ENCODE measurements at places on chromosomes 1 and 21.

DNA sequence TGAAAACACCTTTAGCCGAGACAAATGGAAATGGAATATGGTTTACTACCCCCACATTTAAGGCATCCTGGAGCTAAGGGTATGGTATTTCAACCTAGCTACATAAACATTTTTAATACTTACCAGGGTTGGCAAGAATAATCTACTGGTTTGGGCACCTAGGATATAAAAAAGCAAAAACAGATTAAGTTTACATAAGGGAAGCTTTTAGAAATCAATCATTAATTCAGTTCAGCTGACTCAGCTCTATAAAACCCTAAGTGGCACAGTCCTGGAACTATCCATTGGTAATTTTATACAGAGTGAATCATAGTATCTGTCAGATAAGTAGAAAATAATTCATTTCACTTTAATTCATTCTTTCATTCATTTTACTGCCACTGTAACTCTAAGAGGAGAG, 355.2 kb downstream of the VAV3 start:
- DNase-seq: no peak

DNA sequence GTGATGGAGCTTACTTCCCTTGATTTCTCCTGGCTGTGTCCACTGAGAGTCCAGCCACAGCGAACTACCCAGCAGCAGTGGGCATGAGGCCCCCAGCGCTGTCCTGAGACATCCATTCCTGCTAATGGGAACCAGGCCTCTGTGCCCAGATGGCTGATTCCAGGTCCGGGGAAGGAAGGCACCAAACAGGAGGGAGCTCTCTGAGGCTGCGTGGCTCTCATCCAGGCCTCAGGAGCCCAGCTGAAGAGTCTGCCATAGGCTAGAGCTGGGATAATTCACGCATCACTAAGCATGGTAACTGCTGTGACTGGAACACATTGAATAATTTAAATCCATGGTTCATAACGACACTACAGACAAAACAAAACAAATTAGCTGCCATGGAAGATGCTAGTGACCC, 24.7 kb upstream of the LRRC47 start:
- DNase-seq: no peak

DNA sequence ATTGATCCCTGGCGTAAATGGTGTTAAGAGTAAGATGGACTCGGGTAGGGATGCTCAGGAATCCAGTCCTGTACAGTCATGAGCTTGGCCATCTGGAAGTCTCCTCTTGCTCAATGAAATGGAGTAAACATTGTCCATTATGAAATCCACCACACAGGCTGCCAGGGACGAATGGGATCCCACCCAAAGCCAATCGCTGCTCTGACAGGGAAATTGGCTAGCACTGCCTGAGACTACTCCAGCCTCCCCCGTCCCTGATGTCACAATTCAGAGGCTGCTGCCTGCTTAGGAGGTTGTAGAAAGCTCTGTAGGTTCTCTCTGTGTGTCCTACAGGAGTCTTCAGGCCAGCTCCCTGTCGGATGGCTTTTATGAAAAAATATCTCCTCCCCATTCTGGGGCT, at the start of gene HSD11B1:
Gene HSD11B1, plus strand, starts transcription at position 263 of the 400 bp plus-strand sequence. Its CDS starts 97 bp downstream, at position 360.
- DNase-seq: no peak

DNA sequence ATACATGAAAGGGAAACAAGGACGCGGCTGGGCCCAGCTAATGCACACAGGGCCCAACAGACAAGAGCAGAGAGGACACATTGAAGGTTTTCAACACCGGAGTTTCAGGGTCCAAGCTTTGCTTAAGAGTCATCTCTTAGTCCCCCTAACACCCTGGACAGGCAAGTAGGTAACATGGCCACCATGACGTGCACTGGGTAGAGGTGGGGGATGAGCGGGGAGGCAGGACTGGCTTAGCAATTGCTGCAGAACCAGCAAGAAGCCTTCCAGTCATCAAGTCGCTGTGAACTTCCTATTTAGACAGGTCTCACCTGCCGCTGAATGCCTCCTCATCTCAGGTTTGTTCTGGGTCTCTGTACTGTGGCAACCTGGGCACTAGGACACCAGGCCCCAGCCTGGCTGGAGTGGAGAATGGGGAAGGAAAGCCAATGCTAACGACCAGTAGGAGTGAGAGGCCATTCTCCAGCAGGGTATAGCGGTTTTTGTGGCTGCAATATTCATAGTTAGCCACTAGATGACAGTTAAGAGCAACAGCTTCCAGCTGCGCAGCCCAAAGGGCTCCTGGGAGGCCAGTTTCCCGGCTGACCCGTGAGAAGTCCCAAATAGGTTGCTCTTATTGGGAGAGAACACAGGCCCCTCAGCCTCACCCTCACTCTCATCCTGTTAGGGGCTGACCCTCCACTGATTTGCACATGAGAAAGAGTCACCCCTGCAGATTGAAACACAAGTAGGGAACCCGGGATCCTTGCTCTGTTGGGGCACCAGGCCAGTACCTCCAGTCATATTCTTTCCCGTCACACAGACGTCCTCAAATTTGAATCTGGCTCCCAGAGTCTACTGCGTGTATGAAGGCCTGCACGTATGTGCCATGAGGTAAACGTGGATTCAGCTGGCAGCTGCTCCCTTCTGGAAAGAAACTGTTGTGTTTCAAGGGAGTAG, 6.0 kb upstream of the PIGC start:
- DNase-seq: no peak

DNA sequence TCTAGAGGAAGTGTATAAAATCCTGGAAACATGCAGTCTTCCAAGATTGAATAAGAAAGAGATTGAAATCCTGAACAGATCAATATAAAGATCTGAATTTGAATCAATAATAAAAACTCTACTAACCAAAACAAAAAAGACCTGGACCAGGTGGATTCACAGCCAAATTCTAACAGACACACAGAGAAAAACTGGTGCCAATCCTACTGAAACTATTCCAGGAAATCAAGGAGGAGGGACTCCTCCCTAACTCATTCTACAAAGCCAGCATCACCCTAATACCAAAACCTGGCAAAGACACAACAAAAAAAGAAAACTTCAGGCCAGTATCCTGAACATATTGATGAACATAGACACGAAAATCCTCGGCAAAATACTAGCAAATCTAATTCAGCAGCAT, 58.3 kb downstream of the SYT14 start:
- DNase-seq: no peak

GRCh38 chr1:247343801-247344200, 12.1 kb upstream of the ZNF496 start:
- DNase-seq: no peak

GRCh38 chr1:85718678-85719340, 10.6 kb upstream of the ZNHIT6 start:
- no peak for DNase-seq

DNA sequence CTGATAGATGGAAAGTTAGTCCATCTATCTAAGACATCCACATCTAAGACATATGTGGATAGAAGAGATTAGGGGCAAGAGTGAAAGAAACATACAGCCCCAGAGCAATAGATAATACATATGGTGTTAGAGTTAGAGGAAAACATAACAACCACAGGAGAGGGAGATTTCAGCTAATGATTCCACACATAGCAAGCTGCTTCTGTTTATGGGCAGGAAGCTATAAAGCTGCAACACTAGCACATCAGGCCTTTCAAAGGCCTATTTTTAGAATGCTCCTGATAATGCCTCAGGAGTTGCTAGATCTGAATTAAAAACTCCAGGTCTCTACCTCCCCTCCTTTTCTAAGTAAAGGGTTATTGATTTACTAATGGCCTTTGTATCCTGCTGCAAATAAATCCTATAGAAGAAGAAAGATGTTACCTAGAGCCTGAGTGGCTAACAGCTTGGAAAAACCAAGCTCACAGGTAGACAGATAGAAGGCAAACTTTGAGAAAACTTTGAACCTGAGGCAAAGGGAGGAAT, 36.1 kb downstream of the BRINP2 start:
- no peak for DNase-seq

GRCh38 chr1:216929870-216930582, 206.8 kb upstream of the ESRRG start:
- DNase-seq: no peak

GRCh38 chr1:14961661-14962267, 191.8 kb upstream of the TMEM51 start:
- DNase-seq: no peak

GRCh38 chr1:212722270-212722957, 22.8 kb upstream of the BATF3 start:
- DNase-seq: no peak

DNA sequence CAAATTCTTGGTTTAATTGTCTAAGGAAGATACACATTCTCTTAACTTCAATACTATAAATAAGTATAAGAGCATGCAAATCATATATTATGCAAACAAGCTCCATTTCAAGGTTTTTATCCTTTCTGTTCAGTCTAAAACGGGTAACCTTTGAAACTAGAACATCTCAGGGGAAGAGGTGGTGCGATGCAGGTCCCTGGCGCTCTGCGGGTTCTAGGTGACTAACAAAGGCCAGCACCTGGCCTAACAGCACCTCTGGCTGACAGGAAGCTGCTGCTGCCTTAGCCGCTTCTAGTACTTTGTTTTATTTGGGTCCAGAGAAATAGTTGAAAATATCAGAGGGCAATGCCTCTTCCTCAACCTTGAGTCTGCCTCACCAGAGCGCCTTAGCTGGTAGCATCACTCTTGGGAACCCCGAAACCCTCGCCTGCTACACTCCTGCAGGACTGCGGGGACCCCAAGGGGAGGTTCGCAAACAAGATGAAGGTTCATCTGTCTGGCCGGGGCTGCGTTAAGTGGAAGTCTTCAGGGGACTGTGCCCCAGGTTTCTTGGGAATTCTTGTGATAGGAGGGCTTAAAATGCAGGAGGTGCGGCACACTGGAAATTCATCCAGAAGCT, 45.5 kb downstream of the PRDM15 start:
- no peak for DNase-seq
